ENCODE measurements at places on chromosomes 1 and 21. TPM values are rescaled to one million over a fixed set of nuclear protein-coding genes. Genes with fewer than 3 reads are reported as not detected.

Gene INSRR
- total RNA-seq, result under 0.01 TPM

Gene SPATC1L
- total RNA-seq, result 4.9 TPM

DNA sequence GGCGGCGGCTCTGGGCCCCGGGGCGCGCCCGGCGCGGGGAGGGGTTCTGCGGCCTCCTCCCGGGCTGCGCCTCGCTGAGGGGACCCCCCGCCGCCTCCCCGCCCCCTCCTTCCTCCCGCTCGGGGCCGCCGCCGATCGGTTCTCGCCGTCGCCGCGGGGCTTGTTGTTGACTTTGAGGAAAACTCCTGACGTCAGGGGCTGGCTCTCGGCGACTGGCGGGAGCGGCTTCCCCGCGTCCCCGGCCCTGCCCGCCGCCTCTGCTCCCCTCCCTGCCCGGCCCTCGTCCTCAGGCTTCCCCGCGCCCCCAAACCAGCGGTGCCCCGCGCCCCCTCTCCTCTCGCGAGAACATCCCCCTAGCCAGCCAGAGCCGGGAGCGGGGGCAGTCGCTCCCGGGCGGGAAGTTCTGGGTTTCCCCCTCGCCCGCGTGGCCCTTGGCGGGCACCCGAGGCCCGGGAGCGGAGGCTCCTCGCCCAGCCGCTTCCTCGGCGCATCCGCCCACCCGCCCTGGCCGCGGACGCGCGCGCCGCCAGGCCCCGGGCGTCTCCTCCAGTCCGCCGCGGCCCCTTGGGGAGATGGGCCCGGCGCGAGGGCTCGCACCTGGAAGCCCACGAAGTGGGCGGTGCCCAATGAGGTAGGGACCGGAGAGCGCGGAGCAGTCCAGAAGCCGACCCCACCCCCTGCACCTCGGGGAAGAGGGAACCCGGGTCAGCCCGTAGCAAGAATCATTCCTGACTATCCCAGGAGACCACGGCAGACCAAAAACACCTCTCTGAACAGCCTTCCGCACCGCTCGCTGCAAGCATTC is 611 bp upstream of the AKT3 start:
- peak; percentile 75 for DNase-seq

DNA sequence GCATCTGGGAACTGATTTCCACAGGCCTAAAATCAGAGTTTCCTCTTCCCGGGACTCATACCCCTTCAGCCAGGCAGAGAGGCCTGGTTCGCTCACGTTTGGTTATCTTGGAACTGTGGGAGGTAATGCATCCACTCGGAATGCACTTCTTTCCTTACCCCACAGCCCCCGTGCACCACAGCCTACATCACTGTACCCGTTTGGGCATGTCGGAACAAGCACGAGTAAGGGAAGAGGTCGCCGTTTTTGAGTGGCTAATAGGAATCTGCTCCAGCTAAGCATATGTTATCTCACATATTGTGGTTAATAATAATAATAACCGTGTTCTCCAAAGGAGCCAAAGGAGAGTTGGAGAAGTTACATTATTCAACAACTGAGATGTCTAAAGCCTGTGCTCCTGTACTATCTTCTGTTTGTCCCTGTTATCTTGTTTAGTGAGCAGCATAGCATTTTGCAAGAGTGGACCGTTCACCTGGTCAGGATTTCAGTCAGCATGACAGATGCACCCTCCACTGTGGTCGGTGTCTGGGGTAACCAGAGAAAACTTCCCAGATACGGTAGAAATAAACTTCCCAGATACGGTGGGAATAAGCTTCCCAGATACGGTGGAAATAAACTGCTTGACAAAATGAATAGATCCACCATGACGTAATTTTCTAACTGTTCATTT is 198.6 kb downstream of the SDCCAG8 start:
- no peak for DNase-seq

Gene SYCP1
- not detected for total RNA-seq

DNA sequence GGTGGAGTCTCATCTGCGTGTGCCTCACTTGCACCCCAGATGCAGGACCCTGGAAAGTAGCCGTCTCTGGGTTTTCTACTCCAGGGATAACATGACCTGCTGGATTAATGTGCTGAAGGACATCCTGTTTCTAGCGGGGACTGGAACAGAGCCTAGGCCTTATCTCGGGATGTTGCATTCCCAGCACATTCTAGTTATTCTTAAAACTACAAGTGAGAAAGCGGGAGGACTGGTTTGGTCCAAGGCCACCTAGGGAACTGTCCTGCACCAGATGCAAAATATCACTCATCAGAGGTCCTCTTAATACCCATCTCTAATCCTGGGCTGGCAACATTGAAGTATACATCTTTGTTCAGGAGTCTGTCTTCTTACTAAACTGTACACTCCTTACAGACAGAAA is 179.9 kb downstream of the ZC3H11B start:
- no peak for DNase-seq

Gene AK5
- total RNA-seq, result 40.4 TPM

GRCh38 chr1:12565966-12566352 is 52.1 kb downstream of the DHRS3 start:
- no peak for DNase-seq

- DNase-seq, result no peak
These were observed 195.7 kb upstream of the KIAA0040 start for GRCh38 chr1:175388285-175388684.

- peak; percentile 67 for DNase-seq
These were observed 28.3 kb downstream of the VANGL2 start for GRCh38 chr1:160428655-160429054.

DNA sequence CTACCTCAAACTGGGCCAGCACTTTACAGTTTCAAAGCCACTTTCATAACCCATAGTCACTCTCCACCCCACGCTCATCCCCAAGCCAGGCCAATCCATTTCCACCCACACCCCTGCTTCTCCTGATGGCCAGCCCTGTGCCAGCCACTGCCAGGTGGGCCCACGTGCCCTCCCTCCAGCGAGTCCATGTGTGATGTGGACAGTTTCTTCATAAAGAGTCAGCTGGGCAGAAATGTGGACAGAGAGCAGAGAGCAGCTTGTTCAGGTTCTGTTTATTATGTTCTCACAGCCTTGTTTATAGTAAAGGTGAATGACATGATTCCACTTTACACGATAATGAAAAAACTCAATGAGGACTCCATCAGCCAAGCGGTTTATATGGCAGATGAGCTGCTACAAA is 37.4 kb upstream of the RGS16 start:
- DNase-seq, result no peak

DNA sequence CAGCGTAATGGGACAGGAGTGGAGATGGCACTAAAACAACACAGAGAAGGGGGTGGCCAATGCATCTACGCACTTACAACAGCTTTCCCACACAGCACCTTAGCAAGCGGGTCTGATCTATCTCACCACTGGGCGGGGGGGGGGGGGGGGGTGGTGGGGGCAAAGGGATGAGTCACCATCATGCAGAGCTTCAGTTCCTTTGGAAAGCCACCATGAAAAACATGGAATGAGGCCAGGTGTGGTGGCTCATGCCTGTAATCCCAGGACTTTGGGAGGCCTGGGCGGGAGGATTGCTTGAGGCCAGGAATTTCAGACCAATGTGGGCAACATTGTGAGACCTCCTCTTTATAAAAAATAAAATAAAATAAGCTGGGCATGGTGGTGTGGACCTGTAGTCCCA is 47.2 kb downstream of the KLHDC7A start:
- DNase-seq, result no peak

Gene PTPN14
- 1.6 TPM for total RNA-seq

DNA sequence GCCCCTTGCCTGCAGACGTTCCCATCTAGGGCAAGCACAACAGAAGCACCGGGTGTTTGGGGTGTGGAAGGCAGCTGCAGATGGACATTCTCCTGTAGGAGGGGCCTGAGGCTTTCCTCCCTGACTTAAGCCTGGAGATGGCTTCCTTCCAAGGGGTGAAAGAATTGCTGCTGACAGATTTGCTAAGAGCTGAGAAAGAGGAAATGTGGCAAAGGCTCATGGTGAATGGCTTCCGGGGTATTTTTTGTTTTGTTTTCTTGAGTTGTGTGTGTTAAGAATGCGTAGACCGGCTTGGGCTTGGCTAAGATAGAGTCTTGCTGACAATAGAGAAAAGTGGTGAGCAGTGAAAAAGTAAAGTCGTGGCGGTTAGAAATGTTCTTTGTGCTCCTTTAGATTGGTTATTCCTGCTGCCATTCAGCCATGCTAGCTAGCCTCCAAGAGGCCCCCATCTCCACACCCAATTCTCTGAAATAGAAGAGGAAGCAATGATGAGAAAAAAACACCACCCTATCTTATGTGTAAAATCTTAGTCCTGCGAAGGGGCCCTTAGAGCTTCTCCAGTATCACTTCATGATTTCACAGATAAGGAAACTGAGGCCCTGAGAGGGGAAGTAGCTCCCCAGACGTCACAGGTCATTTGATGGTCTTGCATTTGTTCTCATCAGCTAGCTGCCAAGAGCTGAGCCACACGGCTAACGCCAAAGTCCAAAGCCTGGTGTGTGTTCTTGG is 36.9 kb downstream of the EIF2D start:
- no peak for DNase-seq

GRCh38 chr1:26470878-26471497 is 1.3 kb upstream of the HMGN2 start:
- DNase-seq, result no peak

DNA sequence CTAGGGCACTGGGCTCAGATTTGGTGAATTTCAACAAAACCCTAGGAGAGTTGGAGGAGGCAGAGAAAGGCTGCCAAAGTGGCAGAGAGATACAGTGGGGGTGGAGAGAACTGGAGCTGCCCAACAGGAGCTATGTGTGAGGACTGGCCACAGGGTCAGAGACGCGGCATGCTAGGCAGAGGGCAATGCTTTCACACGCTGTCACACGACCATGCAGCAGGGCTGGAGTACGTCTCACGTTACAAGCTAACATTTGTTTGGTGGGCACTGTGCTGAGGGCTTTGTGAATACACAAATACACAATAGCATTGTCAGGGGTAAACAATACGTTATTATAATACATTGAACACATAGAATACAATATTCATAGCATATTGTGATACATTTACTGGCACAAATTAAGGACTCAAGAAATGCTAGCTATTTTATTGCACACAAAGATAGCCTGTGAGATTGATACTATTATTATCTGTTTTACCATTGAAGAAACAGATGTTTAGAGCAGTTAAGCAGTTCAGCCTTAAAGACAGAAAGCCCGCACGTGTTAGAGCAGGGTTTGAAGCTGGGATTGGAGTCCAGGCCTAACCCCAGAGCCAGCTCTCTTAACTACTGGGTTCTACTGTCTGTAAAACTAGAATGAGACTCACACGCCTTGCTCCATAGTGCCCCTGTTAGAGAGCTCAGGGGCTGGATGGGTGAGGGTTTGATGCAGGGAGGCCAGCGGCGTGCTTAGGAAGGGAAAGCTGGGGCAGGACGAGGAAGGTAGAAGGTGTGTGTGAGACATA is 4.5 kb downstream of the RAB7B start:
- DNase-seq, result no peak

Gene LCE2A
- total RNA-seq, result not detected

DNA sequence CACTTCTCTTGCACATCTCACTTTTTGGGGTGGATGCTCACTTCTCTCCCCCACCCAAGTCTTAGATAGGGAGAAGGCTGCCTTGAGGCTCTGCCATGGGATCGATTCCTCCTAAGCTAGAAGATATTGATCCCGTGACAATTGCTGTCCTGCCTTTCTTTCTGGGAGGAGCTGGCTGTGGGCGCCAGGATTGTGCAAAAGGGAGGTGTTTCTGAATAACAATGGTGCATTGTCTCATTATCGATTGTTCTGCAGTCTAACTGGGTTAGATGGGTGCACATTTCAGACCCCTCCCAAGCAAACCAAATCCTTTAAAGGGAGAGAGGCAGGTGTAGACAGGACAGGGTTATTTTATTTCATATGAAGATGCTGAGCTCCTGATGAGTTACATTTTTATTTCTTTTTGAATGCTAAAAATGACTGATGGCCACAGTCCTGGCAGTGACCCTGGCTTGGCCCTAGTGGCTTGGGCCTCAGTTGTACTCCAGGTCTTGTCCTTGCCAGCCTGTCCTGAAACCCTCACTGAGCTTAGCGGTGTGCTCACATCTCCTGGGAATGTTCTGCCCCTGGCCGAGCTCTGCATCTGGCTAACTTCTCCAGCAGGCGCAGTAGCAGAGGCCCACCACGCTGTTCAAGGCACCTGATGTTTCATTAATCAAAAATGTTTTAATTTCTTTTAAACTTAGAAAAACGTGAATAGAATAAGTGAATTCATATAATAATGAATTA is 99.0 kb upstream of the KAZN start:
- DNase-seq, result no peak

Gene ZNF697
- 31.4 TPM for total RNA-seq

DNA sequence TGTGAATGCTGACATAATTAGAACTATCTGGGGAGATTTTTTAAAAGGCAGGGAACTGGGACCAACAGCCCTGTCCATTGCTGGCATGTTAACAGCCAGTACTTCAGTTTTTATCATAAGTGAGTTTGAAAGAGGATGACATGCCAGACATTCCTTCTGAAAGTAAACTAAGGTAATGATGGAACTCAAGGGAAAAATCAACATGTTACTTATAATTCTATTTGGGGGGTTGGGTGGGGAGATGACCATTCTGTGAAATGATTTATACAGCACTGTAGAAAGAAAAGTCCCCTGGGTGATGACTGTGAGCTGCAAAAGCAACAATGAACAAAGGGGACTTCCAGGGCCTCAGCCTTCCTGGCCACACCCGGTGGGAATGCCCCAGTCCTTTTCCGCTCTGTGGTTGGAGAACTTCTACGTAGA is 5.4 kb upstream of the LAMC2 start:
- no peak for DNase-seq

DNA sequence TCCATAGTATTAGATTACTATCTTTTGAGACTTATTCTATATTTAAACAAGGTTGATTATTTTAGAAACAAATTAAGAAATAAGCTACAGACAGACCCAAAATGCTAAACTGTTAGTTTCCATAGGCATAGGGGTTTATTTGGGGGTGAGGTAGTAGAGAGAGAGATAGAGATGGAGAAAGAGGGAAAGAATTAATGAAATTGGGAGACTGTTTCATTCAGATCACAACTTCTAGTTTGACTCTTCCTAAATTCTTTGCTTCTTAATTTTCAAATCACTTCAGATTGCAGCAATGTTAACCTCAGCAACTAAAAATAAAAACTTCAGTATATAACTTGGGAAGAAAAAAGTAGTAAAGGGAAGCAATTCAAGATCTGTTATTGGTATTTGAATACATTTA is 3.4 kb downstream of the JUN start:
- no peak for DNase-seq

GRCh38 chr1:158506369-158506987 is 34.5 kb downstream of the OR10R2 start:
- DNase-seq, result no peak

Measured in frontal cortex (tissue), 4 donors.